Activated CD4-positive, alpha-beta T cell treated with anti-CD3 and anti-CD28 coated beads, Interleukin-2, amount 50 U/mL, for 1 hour (primary cell): ENCODE measurements at places on chromosomes 12 and 14.

DNA sequence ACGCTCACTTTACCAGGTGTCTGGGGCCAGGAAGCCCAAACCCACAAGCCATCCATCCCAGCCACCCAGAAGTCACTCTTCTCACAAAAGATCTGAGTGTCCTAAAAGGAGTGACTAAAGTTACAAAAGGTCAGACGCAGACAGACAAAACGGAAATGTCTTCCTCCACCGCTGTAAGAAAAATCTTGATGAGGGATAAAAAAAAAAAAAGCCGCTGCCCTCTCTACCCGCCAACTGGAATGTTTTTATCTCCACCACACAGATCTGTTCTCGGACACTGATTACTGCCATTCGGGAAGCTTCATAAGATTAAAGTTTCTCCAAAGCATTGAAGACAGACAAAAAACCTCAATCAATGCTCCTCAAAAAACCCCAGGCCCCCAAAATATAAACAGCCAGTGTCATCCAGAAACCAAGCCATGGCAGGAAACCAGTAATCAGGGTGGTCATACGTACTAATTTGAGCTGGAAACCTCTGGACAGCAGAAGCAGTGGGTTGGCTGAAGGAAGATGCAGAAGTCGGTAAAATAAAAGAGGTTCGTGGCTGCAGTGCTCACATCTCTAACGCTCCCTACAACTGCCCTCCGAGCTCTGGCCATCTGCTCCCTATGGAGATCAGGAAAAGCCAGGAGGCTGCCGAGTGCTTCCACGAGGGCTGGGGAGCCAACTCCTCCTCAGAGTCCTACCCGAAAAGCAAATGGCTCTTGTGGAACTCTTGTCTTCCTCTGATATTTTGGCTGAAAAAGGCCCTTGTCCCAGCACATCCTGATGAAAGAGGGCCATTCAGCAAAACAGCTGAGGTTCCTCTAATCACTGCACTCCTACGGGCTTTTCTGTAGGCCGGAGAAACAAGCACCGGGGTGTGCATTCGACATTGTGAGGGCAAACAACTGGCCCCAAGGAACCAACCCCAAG lies 30.3 kb downstream of the SSH1 start:
- no peak for DNase-seq

GRCh38 chr12:14591719-14592118 lies 24.0 kb upstream of the PLBD1 start:
- DNase-seq = no peak

GRCh38 chr14:50530358-50530757 lies 2.0 kb downstream of the MAP4K5 start:
- DNase-seq = no peak

DNA sequence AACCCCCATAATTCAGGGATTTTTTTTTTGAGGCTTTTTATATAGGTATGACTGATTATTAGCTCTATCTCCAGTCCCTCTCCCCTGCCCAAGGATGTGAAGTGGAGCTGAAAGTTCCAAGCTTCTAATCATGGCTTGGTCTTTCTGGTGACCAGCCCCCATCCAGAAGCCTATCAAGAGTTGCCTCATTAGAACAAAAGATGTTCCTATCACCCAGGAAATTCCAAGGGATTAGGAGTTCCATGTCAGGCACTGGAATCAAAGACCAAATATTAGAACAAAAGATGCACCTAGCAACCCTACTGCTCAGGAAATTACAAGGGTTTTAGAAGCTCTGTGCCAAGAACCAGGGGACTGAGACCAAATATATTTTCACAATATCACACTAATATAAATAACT lies 29.9 kb downstream of the LRP6 start:
- DNase-seq = no peak

DNA sequence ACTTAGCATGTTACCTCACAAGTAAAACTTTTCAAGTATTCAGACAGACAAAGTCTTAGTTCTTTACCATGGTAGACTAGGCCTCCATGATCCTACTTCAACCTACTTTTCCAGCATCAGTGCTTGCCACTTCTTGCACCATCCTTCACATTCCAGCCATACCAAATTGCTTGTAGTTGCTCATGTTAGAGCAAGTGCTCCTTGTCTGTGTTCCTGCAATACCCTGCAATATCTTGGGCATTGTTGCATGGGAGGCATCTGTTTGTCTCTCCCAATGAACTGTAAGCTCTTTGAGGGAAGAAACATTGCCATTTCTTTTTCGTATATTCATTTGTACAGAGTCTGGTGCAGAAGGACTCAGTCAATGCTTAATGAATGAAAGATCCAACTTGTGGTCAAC lies 78.0 kb downstream of the SRGAP1 start:
- no peak for DNase-seq

- no peak for DNase-seq
Observed at GRCh38 chr12:122003651-122004611, 17.8 kb upstream of the BCL7A start.

GRCh38 chr12:42541965-42542364 lies 47.6 kb downstream of the PRICKLE1 start:
- no peak for DNase-seq

- DNase-seq = no peak
Observed at GRCh38 chr12:108804271-108804953, 53.0 kb downstream of the SSH1 start.

GRCh38 chr12:65937161-65937641 lies 112.9 kb downstream of the HMGA2 start:
- DNase-seq = no peak

DNA sequence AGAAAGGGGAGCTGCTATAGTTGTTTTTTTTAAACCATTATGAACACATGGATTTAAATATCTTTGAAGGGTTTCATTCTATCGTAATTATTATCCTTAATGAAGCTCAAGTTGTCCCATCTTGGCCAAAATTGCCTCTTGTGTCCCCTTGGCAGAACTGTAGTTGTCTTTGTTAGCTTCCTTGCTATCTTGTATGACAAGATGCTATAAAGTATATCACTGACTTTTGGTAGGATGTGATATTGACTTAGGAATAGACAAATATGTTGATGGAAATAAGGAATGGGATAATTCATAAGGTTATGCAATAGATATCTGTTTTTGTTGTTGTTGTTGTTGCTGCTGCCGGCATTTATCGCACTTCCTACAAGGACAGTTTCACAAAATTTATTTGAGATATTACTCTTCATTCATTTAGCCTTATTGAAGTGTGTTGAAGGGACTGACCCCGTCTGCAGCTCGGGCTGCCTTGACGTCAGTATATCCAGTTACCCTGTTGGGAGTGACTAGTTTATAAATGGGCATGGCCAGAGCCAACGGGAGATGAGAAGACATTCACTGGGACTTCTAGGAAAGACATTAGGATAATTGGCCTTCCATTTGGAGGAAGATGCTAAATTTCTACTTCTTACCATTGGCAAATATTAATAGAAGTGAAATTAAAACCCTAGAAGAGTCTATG lies 26.1 kb upstream of the APOLD1 start:
- no peak for DNase-seq

- no peak for DNase-seq
Observed at GRCh38 chr12:108646600-108647579, 13.2 kb upstream of the SELPLG start.

- DNase-seq = no peak
Observed at GRCh38 chr12:28026701-28027100, 54.2 kb upstream of the PTHLH start.

GRCh38 chr12:28130625-28131598 lies 59.3 kb upstream of the CCDC91 start:
- DNase-seq = no peak

GRCh38 chr14:104117341-104118005 lies 20.9 kb upstream of the KIF26A start:
- no peak for DNase-seq

DNA sequence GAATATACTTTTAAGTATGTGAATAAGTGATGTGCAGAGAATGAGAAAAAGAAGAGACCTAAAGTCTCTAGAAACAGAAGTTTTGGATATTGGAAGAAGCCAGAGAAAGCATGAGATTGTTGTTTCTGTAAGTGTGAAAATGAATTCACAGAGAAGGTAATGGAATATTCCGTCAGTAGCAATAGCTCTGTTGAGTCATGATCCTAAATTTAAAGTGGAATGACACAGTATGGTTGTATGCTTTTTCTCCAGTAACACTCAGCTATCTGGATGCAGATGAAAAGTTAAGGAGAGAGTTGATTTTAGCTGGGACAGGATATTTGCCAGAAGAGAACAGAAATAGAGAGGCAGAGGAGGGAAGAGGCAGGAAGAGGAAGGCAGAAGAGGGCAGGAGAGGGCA lies 1166.3 kb downstream of the GALC start:
- DNase-seq = no peak

GRCh38 chr12:13097491-13098011 lies 5.9 kb downstream of the GSG1 start:
- no peak for DNase-seq

DNA sequence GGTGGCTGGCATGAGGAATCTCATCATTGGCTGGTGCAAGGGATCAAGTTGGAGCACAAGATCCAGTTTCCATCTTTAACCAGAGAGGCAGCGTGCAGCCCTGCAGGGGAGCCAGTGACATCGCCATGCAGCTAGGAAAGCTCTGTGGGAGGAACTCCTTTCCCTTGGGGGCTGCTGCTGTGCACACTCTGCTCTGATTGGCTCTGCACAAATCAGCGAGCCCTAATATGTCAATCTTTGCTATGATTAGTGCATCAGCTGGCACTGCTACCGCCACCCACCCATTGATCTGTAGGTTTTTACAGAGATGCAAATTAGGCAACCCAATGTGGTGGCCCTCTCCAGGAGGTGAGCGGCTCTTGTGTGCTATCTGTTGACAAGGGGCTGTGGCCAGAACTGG lies 262.6 kb downstream of the PCNX1 start:
- no peak for DNase-seq

DNA sequence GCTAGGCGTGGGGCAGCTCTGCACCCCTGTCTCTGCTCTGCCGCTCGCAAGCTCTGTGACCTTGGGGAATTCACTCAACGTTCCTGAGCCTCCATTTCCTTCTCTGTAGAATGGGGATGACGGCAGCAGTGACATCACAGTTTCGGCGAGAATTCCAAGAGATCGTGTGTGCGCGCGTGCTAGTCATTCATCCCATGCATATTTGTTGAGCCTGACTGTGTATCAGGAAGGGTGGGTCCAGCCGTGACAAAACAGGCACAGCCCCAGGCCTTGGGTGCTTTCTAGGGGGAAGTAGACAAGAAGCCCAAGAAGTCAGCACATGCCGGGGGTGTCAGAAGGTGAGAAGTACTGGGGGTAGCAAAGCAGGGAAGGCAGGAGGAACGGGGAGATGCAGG lies 145.6 kb upstream of the NCOR2 start:
- no peak for DNase-seq

DNA sequence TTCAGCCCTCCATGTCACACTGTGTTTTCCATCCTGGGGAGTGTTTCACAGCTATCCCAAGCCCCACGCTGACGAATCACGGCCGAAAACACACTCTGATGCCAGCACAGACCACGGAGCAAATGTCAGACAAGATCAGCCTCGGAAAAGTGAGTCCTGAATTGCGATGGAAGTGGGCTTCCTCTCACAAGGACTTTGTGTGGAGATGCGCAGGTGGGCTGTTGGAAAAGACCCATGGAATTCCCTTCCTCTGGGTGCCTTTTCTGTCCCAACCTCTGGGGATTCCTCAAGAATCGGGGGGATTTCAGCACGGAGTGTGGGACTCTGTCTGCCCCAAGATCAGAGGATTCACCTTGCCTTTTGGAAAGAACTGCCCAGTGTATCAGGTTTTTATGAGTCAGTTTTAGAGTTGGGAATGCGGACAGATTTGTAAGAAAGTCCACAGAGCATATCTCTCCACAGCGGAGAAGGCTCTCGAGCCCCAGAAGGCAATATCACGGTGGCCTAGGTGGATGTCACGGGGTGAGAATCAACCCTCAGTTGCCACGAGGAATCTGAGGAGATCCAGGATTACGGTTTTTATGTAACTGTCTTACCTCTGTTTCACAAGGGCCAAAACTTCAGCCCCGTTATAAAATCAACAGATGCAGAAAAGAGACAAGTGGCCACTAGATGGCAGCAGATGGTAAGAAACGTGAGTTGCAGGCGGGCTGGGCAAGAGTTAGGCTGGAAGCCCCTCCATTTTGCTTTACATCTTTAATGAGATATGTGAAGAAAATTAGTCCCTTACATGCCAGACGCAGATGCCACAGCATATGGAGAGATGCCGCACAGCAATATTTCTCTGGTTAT lies 201.9 kb downstream of the DAD1 start:
- DNase-seq = no peak
